A673 (cell line): ENCODE measurements at places on chromosomes 3 and 15.

GRCh38 chr3:69823743-69824142, 84.5 kb downstream of the MITF start:
- DNase-seq, result no peak

GRCh38 chr3:116285781-116286421, 159.4 kb downstream of the LSAMP start:
- no peak for DNase-seq

- no peak for DNase-seq
Measured at GRCh38 chr15:31245756-31246155, 80.9 kb upstream of the KLF13 start.

GRCh38 chr3:140341817-140342403, 336.0 kb upstream of the TRIM42 start:
- DNase-seq, result no peak

DNA sequence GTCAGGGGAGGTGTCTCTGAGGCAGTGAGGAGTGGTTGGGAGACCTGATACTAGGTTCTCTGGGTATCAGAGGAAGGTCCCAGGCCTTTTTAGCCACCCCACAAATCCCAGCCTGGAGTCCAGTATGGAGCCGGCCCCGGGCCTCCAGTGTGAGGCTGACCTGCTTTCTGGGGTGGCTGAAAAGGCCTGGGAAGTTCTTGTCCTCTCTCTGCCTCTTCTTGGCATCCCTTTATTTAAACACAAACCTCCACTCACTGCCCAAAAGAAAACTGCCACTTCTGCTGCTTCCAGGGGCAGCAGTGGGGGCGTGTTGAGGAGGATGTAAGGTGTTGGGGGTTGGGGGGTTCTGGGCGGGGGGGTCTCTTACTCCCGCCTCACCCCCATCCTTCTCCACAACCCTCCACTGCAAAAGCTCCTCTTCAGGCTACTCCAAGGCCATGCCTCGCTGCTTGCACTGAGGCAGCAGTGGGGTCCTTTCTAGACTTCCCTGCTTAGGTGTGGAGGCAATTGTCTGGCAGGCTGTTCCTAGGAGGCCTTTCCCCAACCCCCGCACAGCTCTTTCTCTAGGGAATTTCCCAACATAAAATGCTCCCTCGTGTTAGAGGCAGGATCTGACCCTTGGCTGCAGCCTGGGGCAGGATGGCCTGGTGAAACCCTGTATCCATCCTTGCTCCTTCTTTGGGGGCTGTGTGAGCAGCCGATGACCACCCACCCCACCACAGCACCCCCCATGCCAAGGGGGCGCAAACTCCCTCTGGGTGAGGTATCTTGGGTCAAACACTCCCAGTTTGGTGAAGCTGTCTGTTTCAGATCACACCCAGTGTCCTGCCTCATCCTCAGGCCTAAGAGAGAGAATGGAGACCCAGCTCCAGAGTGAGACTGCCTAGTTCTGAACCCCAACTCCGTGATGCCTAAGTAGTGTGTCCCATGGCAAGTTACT, 12.1 kb upstream of the RAD18 start:
- DNase-seq, result no peak

GRCh38 chr3:101081446-101081845, 88.2 kb upstream of the ABI3BP start:
- DNase-seq, result no peak

DNA sequence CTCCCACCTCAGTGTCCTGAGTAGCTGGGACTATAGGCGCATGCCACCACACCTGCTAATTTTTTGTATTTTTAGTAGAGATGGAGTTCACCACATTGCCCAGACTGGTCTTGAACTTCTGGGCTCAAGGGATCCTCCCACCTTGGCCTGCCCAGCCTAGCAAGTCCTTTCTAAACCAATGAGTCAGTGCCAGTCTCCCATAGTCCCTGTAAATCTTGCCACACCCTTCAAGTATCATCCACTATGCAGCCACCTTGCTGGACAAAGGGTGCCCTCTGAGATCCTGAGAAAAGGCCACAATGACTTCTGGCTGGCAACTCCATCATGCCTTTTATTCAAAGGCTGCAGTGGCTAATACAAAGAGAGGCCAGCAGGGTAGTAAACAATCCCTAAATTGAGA, 184.0 kb downstream of the ABHD5 start:
- no peak for DNase-seq

- DNase-seq, result no peak
Measured at GRCh38 chr15:38696109-38696727, 131.6 kb upstream of the RASGRP1 start.

DNA sequence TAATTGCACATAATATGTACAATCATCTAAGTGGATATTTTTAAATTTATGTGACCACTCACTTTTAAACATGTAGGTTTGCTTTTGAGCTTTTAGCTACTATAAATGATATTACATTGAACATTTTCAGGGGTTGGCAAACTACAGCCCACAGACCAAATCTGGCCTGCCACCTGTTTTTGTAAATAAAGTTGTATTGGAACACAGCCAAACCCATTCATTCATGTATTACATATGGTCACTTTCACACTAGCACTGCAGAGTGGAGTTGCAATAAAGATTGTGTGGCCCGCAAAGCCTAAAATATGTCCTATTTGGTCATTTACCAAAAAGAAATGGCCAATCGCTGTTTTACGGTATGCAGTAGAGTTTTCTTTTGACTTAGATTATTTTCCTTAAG, 21.2 kb downstream of the CMTM7 start:
- DNase-seq, result no peak

DNA sequence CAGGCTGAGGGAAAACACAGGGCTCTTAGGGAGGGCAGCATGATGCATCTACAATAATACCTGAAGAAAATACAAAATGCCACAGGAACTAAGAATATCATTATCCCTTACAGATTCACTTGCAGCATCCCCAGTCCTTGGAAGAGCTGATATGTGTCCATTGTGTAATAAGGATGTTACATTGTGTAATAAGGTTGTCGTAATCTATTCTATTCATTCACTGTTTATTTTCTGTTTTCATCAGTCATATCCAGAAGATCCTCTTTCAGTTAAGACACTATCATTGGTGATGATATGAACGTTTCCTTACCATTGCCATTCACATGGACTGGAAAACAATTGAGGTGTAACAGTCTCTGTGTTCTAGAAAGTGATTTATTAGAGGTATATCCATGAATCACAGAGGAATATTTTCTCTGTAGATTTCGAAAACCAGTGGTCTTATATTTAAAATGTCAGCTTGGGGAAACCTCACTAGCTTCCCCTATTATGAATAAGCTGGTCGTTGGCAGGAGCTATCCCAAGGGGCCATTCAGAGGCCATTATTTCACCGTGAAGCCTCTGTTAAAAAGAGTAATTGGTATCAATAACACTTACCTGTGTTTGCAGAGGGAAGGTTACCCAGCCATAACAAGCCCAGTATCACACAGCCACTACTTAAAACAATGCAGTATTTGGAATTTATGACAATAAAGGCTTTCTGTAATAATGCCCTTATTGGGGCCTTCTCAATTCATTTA, 241.1 kb downstream of the ZNF385D start:
- DNase-seq, result no peak

- peak; percentile 14 for DNase-seq
Measured at GRCh38 chr3:132445817-132446216, 28.5 kb downstream of the DNAJC13 start.

- no peak for DNase-seq
Measured at GRCh38 chr3:49428752-49429080, 408 bp downstream of the NICN1 start.

DNA sequence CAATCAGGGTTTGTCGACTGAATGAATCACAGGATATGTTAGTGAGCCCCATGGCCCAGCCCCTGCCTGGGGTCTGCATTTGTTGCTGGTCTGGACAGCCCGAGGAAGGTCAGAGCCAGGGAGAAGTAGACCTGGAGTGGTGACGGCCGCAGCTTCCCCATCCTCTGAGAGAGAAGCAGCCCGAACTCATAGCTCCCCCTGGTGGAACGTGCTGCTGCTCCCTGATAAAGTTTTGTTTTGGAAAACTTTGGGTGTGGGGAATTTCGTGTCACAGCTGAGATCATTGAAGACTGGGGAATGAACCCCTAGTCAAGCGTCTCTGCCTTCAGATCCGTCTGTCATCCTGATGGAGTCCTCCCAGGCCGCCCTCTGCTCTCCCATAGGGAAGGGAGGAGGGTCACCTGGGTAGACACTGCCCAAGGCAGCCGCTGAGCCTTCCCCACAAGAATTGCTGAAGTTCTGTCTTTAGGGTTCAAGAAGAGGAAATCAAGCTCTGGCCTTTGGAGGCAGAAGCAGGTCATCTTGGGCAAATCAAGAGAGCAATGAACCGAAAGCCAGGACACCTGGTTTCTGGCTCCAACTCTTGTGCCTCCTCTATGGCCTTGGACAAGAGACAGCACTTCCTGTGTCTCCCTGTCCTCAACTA, 60.5 kb downstream of the GLDN start:
- peak; percentile 56 for DNase-seq

DNA sequence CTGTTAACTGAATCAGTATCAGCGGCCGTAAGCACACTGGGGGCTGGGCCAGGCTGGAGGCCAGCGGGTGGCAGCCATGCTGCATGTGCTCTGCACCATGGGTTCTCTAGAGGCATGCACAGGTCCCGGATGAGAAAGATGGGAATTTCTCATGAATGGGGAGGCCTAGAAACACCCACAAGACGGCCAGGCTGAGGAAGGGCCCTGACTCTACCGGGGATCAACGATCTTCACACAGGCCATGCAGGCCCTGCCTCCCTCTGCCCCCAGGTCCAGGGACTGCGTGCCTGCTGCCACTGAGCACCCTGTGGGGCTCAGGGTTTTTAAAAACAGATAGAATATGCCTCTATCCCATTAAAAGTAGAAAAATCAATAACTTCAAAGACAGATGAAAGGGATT, 32.7 kb downstream of the SLC41A3 start:
- no peak for DNase-seq

- DNase-seq, result no peak
Measured at GRCh38 chr3:32106929-32107362, 526 bp downstream of the GPD1L start.

GRCh38 chr3:167882057-167882667, 146.6 kb downstream of the SERPINI1 start:
- DNase-seq, result peak; percentile 54

DNA sequence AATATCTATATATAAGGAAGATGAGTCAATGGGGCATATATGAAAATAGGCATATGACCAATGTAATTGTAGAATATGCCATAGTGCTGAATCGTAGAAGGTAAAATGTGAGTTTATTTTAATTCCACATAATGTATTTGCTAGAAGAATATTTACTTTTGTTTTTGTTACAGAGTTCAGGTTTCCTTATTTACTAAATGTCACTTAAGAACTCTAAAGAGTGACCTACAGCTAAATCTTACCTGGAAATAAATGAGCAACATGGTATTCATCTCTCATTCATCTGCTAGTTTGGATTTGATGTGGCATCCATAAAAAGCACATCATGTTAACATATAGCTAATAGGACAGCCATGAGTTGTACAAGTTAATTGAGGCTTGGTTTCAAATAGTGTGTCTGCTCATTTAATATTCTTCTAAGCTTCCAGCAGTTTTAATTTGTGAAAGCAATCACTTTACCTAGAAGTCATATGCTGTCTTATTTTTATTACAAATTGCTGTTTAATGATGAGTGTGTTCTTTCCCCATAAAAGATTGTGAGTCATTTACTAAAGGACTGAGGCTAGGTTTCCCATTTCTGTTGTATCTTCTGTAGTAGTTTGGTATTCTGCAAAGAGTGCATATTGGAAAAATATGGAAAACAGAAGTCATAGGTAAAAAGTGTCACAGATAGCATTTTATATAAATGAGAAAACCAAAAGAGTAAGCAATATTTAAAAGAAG, 222.1 kb upstream of the POU1F1 start:
- no peak for DNase-seq

- DNase-seq, result no peak
Measured at GRCh38 chr3:77256584-77257503, 216.9 kb downstream of the ROBO2 start.

- no peak for DNase-seq
Measured at GRCh38 chr3:23455775-23456174, 252.6 kb downstream of the UBE2E2 start.

GRCh38 chr3:182464513-182465145, 328.7 kb upstream of the ATP11B start:
- no peak for DNase-seq

DNA sequence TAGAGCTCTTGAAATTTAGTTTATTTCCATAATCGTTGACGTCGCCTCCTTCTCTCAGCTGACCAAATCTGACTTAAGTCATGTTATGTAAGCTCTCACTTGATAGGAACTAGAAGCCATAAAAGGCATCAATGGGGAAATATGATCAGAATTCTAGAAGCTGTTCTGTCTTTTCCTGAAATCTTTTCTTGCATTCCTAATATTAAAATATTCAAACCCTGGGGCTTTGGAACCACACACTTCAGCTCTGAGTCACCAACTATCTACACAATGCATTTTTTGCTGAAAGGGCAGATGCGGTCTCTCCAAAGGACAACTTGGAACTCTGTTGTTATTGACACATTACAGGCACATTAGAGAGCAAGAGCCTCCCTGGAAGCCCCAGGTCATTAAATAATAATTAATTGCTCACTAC, 91.3 kb downstream of the LARS2 start:
- DNase-seq, result peak; percentile 17

- peak; percentile 79 for DNase-seq
Measured at GRCh38 chr3:190224863-190225692, 97.2 kb downstream of the CLDN1 start.

GRCh38 chr15:82999905-83000671, 11.4 kb downstream of the C15orf40 start:
- peak; percentile 79 for DNase-seq

GRCh38 chr15:35168464-35168863, 83.4 kb upstream of the NANOGP8 start:
- peak; percentile 70 for DNase-seq

GRCh38 chr3:194757647-194758061, 72.0 kb downstream of the FAM43A start:
- DNase-seq, result peak; percentile 51

DNA sequence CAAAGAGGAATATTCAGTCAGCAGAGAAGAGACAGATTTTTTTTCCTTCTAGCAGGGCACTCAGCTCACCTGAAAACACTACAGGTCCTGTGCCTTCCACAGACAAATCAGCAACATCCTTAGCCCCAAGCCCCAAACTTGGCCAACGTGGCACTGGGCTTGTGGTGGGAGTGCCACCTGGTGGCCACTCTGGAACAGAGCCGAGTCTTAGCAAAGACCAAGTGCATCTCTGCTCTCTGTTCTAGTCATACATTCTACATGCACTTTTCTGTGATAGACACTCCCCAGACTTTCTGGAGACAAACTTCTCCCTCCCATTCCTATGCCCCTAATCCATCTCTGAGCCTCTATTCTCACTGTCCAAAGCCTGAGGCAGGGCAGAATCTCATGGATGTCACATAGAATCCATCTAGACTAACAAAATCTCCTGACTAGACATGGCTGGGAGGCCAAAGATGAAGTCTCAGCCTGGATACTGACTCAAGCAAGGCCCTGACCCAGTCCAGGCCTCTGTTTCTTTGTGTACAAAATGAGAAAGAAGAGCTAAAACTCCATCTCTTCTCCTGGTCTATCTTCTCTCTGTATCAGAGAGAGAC, 5.1 kb upstream of the SEMA7A start:
- DNase-seq, result peak; percentile 75

- DNase-seq, result peak; percentile 66
Measured at GRCh38 chr15:72319360-72319984, 485 bp downstream of the CELF6 start.

- no peak for DNase-seq
Measured at GRCh38 chr3:125002414-125003368, 53.1 kb downstream of the HEG1 start.
